H4 (cell line): ENCODE measurements at places on chromosomes 3 and 15. TPM values are rescaled to one million over a fixed set of nuclear protein-coding genes. Genes with fewer than 3 reads are reported as not detected.

Gene TRIM42
- total RNA-seq, result not detected in 2 replicates

DNA sequence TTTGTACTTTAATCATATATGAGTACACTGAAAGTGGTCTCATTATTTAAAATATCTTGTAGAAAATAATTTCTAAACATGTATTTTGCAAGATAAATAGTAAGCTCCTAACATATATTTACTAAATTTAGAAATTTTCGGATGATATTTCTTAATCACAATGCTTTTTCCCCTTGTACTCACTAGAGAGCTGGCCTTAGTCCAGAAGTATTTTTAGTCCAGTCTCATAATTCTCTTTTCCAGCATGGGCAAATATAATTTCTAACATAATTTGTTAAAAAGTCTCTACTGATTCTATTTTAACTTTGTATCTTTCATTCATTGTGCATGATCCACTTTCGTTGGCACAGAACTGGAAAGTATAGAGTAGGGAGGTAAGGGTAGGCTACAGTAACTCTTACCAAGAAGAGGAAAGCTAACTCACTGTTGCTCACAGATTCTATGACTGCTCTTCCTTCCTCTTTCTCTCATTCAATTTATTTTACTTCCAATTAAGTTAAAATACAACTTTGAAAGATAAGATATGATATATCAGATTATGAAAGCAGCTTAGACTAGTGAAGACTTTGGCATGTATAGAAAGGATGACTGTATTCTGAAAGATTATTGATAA is 39.3 kb downstream of the FGF7 start:
- DNase-seq, result no peak

DNA sequence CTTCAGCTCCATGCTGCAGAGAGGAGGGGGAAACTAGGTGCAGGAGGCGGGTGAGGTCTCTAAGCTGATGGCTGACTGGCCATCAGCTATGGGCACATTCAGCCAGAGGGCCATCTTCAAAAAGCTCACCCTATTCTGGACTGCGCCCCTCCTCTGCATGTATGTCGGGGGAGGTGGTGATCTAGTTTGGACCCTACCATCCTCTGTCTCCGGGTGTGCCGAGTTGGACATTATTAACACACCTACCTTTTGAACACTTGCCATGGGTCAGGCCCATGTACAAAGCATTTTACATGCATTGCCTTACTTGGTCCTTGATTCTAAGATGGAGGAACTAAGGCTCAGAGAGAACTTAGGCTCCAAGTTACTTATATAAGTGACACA is 1.4 kb downstream of the NISCH start:
- DNase-seq, result no peak

GRCh38 chr3:9777694-9778021 is 7.9 kb upstream of the CAMK1 start:
- no peak for DNase-seq

Gene POLQ
- total RNA-seq, result 5.4 and 8.9 TPM in 2 replicates

- no peak for DNase-seq
Measured at GRCh38 chr3:171026597-171027293, at the start of gene SLC2A2. Gene SLC2A2, minus strand, starts transcription at chr3:171026720. Its CDS starts 50 bp downstream, at chr3:171026670.

DNA sequence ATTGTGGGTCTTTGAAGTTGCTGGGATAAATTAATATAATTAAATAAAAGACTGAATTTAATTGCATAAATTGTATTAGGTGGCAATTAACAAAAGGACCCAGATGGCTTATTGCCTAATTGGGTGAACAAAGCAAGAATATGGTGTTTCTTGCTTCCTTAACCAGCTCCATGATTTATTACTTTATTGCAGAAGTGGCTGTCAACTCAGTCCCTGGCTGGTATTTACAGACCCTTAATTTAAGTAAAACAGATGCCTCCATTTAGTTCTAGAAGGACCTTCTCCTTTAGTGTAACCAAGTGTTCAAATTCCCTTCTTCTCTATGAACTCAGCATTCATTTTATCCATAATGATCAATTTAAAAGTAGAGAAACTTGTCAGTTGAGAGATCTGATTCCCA is 35.1 kb downstream of the DPH3 start:
- no peak for DNase-seq

GRCh38 chr3:136730595-136731273 is 21.4 kb downstream of the STAG1 start:
- no peak for DNase-seq

DNA sequence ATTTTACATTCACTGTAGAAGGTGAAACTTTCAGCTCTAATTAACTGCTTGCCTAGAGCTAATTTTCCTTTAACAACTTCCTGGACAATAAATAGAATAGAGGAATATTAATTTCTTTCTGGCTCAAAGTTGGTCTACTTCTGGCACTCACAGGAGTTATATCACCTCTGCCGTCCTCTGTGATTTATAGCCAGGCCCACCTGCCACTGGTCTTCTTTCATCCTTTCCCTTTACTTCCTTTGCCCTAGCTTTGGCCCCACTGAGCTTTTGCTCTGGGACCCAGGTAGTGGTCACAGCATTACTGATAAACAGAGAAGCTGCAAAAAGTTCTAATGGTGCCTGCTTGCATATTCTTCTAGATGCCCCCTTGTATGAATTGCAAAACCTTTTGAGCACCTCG is 49.3 kb upstream of the ABHD10 start:
- no peak for DNase-seq

- no peak for DNase-seq
Measured at GRCh38 chr15:31330111-31330785, 3.6 kb downstream of the KLF13 start.

- DNase-seq, result peak; percentile 93
Measured at GRCh38 chr3:194003114-194004057, 132.6 kb upstream of the HES1 start.

DNA sequence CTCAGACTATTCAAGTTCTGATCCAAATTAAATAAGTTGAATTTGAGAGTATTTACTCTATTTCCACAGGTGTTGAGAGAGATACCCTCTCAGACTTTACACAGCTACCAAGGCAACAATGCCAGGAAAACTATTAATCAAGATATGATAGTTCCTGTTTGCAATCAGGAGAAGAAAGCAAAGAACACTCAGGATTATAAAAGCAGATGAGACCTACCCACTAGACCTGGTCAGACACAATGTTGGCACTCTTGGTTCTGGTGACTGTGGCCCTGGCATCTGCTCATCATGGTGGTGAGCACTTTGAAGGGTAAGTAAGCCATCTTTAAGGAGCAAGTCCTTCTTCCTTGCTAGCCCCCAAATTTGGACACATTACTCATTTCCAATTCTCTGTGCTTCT is at the start of gene CPB1:
Gene CPB1 (plus strand): TSS at position 227 of the 400 bp plus-strand sequence. CDS start 13 bp downstream, at position 240.
- no peak for DNase-seq

DNA sequence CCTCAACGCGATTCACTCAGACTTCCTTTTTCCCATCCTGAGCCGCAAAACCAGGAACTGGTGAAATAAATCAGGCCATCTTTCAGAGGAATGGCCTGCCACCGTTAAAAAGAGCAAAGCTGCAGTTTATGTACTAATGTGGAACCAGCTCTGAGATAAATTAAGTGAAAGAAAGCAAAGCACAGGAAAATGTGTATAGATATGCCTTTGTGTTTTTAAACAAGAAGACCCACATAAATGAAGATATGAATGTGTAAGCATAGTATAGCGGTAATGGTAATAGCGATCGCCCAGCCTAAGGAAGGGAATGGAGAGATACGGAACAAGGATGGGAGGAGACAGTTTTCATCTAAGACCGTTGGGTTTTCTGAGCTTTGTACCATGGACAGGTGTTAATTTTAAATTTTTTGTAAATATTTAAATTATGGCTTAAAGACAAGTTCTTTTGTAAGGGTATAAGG is 30.8 kb upstream of the RPN1 start:
- no peak for DNase-seq

GRCh38 chr15:26455828-26456227 is 317.0 kb downstream of the GABRB3 start:
- no peak for DNase-seq
